Osteoblast (primary cell): ENCODE measurements at places on chromosomes 5 and 9.

GRCh38 chr5:148090146-148090772 is 26.5 kb downstream of the SPINK5 start:
- no peak for DNase-seq

GRCh38 chr9:85603936-85604335 is 137.8 kb downstream of the AGTPBP1 start:
- no peak for DNase-seq

- DNase-seq = peak; percentile 86
Observed at GRCh38 chr5:144028636-144029035, 141.8 kb downstream of the YIPF5 start.

GRCh38 chr5:90959262-90959661 is 400.7 kb downstream of the ADGRV1 start:
- no peak for DNase-seq

- DNase-seq = no peak
Observed at GRCh38 chr9:10052181-10052580, 560.6 kb downstream of the PTPRD start.

GRCh38 chr5:116487045-116487444 is 87.6 kb downstream of the SEMA6A start:
- DNase-seq = no peak

DNA sequence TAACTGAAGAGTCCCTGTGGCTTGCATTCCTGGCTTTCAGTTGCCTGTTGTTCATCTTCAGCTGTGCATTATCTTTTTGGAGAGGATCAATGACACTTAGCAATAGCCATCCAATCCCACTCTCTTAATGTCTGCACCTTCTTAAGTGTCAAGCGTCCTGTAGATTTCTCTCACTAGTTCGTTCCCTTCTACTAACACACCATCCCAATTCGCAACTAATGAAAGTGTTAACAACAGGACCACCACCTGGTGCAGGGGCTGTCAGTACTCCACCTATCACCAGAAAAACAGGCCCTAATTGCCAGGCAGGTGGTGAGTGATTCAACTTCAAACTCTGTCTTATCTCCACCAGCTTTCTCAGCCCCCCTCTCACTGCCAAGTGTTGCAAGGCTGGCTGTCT is 169.4 kb upstream of the EFNA5 start:
- DNase-seq = no peak

DNA sequence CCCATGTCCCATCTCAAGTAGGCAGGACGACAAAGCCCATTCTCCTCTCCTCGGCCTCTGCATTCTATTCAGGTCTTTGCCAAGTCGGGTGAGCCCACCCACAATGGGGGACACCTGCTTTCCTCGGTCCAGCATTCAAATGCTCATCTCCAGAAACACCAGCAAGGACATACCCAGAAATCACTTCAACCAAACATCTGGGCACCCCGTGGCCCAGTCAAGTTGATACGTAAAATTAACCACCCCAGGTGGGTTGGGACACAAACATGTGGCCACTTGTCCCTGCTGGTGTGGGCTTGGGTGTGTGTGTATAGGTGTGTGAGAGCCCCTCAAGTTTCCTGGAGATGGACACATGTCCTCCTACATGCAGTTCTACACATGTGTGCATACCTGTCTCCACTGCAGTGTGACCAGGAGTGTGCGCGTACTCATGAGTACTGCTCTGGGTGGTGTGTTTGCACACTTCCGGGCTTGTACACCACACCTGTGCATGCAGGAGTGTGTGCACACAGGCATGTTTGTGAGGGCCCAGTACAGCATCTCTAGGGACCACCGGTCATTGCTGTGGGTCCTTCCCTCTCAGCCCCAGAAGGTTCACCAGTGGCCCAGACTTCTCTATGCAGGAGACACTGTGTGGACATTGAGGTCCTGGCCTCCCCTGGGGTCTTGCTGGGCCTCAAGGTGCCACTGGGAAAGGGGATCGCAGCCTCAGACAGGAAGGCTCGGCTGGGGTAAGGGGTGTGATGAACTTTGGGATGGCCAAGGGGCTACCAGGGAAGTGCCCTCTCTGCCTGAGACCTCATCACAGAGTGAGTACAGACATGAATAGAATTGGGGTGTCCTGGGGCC is 35.4 kb upstream of the RXRA start:
- peak; percentile 58 for DNase-seq

DNA sequence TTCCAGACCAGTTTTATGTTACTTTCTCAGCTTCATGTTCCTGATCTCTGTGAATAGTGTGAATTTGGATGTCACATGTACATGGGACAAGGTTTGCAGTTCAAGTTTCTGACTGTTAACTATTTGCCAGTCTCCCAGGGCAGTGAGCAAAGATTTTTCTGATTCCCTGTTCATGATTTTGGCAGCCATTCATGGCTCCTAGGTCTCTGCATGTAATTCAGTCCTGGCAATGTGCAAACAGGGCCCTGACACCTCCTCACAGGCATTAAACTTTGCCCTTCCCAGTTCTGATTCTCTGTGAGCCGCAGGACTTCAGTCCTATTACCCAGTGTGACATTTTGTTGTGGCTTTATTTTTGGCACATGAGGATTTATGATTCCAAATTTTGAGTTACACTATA is 349.7 kb downstream of the ARRDC3 start:
- no peak for DNase-seq

DNA sequence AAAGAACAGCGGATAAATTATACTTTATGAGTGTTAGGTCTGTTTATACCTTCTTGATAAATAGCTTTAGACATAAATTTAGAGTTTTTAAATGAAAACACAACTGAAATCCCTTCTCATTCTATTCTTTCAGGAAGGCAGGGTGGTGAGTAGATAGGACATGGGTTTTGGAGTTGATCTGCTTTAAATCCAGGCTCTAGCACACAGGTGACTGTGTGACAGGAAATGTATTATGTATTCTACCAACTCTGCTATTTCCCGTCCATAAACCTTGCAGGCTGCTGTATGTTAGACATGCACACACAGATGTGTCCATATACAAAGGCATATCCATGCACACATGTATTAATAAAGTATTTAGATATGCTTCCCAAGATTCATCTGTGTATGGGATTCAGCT is 19.3 kb upstream of the CARTPT start:
- DNase-seq = peak; percentile 60

GRCh38 chr9:696332-697323 is 144.9 kb upstream of the DMRT1 start:
- no peak for DNase-seq

GRCh38 chr5:82054004-82054710 is 82.3 kb downstream of the ATG10 start:
- DNase-seq = no peak

DNA sequence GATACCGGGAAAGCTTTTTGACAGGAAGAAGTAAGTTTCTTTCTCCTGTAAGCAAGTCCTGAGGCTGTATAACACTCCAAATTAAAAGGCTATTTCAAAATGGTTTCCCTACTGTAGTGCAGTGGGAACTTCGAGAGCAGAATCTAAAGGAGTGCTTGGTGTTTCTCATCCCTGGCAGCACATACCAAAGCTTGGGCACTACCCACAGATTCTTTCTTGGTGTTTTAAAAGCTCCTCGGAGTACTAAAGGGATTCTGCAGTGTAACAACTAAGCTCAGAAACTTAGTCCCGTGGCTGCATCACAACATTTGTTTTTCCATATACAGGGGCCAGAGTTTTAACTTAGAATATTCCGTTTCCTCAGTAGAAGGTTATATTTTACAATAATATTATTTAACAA is 5.6 kb upstream of the APC start:
- no peak for DNase-seq

DNA sequence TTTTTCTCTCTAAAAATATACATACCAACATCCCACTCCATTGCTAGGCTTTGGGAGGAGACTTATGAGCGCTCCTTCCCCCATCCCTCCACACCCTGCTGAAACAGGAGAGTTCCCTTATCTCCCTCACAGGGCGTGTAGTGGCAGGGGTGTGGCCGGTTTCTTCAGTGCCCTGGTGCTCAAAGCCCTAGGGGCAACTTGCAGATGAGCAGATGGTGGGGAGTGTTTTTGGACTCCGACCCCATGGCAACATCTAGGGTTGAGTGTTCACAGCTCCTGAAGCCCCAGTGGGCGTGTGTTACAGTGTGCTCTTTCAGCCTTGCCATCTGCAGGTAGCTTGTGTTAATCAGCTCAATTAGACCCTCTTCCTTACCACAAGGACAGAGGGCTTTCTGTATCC is 409.5 kb downstream of the MAT2B start:
- DNase-seq = no peak
